ENCODE measurements at places on chromosomes 1 and 21.

DNA sequence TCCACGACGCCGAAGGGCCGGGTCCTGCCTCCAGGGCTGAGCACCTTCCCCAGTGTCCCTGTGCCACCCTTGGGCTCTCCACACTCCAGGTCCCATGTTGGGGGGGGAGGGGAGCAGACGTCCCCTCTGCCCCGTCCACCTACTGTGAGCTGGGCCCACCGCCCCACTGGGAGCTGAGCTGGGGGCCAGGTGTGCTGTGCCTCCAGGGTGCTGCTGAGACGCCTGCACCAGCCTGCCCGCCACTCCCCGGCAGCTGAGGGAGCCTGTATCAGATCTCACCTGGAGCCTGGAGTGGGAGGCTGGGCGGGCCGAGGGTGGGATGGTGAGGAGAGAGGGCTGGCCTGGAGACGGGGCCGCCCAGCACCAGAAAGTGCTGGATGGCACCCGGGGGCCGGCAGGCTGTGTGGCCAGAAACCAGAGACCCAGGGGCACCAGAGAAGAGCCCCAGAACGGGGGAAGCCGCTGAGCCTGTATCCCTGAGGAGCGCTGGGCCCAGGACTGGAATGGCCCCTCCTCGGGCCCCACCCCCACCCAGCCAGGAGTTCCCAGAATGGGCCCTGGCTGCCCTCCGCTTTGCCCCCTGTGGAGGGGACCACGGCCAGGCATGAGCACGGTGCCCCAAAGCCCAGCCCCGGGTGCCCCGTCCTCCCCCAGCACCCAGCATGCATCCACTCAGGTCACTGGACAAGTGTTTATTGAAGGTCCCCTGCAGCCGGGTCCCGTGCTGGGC, 3.4 kb downstream of the TNFRSF18 start:
- DNase-seq = no peak

DNA sequence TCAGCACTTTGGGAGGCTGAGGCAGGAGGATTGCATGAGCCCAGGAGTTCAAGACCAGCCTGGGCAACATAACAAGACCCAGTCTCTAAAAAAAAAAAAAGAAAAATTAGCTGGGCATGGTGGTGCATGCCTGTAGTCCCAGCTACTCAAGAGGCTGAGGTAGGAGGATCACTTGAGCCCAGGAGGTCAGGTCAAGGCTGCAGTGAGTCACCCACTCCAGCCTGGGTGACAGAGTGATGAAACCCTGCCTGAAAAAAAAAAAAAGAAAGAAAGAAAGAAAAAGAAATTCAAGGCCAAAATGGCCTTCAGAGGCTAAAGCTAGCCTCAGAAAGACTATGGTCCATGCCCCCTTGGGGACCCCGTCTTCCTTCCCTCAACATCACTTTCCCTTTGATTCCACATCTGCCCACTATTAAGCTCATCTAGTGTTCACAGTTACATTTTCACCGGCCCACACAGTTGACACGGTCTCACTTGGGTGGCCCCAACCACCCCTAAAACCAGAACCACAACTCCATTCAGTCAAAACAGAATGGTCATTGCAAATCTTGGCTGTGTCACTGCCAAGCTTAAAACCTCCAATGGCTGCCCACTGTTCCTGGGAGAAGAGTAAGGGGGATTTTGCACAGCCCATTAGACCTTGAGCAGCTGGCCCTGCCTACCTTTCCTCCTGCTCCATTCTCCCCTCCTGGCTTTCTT, 2.1 kb upstream of the CAPN8 start:
- DNase-seq = no peak

DNA sequence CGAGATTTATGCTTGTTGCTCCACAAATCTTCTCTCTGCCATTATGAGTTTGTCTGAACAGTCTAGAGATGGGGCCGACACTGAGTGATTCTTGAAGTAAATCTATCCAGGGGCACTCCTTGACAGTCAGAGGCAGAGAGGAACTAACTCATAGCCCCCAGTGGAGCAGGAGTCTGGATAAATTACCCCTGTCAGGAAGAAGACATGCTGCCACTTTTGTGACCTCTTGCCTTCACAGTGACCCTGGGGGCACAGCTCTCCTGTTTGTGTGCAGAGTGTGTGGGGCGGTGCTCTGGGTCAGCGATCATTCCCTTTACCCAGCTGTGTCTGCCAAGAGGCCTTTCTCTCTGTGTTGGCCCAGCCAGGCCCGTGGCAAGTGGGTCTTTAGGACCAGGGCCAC, 29.5 kb downstream of the PEX14 start:
- no peak for DNase-seq

- no peak for DNase-seq
These were observed 65.6 kb upstream of the SRSF10 start for GRCh38 chr1:24045771-24046170.

DNA sequence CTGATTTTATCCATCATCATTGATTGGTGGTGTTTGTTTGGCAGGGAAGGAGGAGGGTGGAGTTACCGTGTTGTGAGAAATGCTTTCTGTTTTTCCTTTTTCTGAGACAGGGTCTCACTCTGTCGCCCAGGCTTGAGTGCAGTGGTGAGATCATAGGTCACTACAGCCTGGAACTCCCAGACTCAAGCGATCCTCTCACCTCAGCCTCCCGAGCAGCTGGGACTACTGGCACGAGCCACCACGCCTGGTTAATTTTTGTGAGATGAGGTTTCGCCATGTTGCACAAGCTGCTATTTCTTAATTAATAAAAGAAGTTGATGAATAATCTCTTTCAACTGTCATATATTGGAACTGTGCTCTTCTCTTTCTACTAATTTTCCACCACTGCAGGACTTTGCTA, 44.3 kb downstream of the HUNK start:
- DNase-seq = no peak

GRCh38 chr1:45551684-45552083, 1.1 kb downstream of the AKR1A1 start:
- DNase-seq = no peak

- DNase-seq = no peak
These were observed 32.1 kb downstream of the PCSK9 start for GRCh38 chr1:55071477-55071876.

DNA sequence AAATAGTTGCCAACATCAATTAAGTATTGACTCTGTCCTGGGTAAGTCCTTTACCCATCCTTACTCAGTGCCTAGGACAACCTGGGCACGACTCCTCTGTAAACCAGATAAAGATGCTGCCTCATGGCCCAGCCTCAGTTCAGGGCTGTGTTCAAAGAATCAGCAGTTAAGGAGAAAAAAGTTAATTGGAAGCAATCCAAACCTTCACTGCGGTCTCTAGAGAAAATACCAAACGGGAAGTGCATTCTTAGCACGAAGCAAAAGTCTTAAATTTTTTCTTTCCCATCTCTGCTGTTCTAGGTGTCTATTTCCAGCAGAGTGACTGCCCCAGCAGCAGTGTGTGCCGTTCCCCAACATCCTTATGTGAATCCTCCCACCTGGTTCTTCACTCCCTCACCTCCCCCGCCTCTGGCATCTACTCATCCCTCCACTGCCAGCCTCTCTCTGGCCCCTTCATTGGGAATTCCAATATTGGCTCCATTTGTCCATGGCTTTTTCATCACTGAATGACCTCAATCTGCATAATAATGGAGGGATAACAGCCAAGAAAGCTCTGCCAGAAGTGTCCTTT, 23.2 kb downstream of the KANK4 start:
- DNase-seq = no peak

All from stimulated activated CD8-positive, alpha-beta memory T cell treated with anti-CD3 and anti-CD28 coated beads, Interleukin-4, amount 100 ng/mL, for 4 hours (primary cell).